ENCODE measurements at places on chromosomes 11 and 22.

- no peak for DNase-seq
These were observed 831 bp upstream of the TMEM135 start for GRCh38 chr11:87036756-87037449.

- DNase-seq, result no peak
These were observed 5.6 kb downstream of the FBXO7 start for GRCh38 chr22:32480238-32480637.

- DNase-seq, result no peak
These were observed 122.4 kb downstream of the WT1 start for GRCh38 chr11:32312865-32313403.

DNA sequence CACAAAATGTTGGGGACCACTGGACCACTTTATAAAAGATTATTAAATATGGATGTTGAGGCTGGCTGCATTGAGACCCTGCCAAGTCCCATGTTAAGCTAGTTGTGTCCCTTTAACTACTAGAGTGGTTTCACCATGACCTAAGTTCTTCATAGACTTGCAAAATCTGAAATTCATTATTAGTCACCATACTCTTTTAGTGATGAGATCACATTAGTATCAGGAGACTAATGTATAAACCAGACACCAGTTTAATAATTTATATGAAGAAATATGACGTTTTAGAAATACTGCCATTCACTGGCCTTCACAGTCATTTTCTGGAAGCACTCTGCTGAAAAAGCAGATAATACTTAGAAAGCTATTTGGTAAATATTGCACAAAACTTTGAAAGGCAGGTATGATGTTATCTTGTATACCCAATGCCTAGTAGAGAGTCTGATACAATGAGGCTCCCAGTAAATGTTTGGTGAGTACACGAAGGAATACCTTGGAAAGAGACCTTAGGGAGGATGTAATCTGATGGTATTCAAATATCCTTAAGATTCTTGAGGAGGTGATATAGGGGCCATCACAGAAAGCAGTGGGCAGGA lies 728.2 kb upstream of the ANO5 start:
- no peak for DNase-seq

DNA sequence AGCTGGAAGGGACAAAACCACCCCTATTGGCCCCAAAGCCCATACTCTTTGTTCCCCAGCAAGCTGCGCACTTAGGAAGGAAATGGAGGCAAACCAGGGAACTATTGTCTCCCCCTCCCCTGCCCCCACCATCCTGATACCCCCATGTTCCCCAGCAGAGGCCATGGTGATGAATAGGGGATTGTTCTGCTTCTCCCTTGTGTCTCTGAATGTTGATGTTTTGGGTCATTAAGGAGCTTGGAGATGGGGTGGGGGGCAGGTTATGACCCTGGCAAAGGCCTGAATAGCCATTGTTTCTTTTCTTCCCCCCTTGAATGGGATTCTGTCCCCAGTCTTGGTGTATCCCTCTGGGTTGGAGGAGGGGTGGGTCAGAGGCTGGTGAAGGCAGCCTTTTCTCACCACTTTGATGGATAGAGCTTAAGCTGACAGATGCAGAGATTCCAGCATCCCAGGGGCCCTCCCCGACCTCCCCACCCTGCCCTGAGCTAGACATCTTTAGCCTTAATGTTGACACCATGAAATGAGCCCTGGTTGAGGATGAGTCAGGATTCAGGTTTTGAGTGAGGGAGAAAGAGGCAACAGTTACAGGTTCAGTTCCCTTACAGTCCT lies 8.3 kb downstream of the DTX4 start:
- DNase-seq, result no peak

DNA sequence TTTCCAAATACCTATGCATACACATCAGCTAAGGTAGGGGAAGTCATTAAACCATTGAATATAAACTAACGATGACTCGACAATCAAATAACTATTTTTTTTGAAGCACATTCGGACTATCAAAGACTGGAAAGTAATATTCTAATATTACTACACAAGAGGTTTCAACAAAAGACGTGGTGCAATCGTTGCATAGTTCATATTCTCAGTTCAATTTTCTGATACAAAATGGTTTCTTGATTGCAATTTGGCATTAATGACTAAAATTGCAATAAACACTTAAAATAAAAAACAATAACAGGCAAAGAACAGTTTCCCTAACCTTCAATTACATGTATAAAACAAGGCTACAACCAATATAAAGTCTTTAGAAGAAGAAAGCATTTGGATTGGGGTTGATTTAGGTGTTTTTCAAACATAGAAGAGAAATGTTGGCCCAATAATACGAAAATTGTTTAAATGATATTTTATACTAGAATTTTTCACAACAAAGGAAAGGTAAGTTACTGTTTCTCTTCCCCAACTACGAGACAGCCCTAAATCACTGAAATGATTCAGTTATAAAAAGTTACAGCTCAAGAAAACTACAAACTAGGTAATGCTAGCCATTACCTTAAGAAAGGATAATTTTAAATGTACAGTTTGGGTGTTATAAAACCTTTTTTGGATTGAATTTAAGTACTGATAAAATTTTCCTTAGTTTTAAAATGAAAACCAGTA lies 17.6 kb downstream of the BLID start:
- no peak for DNase-seq

- DNase-seq, result no peak
These were observed 107.4 kb downstream of the RASSF10 start for GRCh38 chr11:13116491-13116890.

- DNase-seq, result no peak
These were observed 7.4 kb downstream of the SLC25A45 start for GRCh38 chr11:65375012-65375411.

DNA sequence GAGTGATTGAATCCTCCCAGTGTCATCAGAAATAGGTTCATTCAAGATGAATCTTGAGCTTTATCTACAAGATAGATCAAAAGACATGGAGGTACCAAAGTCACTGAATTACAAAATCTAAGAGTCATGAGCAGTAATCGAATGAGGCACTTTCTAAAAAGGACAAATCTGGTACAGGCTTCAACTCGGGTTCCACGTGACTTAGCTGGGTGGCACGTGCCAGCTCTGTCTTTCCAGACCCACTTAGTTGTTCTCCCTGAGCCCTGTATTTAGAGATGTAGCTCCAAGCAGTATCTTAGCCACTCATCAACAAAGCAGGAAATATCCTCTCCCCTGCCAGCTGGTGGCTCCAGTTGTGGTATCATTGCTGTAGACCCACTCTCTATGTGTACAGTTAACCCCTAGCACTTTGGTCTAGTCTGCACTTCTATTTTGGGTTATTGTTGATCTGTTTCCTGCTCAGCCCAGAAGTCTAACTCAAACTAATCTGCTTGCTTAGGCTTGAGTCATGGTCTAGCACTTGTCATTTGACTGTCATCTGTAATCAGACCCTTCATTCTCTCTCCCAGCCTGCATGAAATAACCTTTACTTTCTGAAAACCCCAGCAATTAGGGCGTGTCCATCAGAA lies 528.7 kb downstream of the ETS1 start:
- no peak for DNase-seq

DNA sequence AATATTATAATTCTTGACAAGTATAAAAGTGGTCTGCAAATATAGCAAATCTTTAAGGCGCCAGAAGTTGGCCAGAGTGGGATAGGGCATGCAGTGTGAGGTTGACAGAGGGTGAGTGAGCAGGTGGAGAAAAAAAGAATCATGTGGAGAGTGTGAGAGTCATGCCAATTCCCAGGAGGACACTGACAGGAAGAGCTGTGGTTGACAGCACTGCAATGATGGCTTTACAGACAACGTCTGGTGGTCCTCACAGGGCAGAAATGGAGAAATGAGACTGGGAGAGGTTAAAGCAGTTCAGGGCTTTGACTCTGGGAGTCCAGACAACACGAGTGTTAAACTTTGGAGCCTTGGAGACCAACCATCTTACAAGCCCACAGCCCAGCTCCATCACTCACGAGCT lies 34.9 kb downstream of the SERPIND1 start:
- no peak for DNase-seq

DNA sequence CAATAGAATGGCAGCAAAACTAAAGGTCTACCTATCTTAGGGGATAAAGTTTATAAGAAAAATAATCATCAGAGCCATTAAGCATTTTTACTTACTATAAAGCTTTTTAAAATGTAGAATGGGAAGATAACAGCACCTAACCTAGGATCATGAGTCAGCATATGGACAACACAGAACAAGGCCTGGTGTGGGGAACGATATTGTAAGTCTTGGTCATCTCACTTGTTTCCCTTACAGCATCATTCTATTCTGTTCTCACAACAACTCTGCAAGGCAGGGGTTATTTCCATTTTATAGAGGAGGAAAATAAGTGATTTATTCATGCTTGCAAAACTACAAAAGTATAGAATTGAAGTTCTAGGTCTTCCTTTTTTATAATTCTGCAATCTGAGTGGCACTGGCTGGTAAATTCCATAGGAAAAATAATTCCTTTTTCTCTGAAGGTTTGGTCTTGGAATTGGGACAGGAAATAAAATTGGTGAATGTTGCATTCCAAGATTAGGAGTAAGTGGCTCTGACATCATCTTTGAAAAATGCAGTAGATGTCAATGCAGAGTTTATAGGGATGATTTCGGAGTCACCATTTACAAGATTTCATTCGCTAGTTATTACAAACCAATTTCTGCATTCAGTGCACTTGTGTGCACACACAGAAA lies 423.0 kb downstream of the DYNC2H1 start:
- DNase-seq, result no peak

GRCh38 chr11:125088576-125089455 lies 22.6 kb downstream of the TMEM218 start:
- DNase-seq, result no peak

- no peak for DNase-seq
These were observed 48.4 kb upstream of the POLD3 start for GRCh38 chr11:74543991-74544390.

DNA sequence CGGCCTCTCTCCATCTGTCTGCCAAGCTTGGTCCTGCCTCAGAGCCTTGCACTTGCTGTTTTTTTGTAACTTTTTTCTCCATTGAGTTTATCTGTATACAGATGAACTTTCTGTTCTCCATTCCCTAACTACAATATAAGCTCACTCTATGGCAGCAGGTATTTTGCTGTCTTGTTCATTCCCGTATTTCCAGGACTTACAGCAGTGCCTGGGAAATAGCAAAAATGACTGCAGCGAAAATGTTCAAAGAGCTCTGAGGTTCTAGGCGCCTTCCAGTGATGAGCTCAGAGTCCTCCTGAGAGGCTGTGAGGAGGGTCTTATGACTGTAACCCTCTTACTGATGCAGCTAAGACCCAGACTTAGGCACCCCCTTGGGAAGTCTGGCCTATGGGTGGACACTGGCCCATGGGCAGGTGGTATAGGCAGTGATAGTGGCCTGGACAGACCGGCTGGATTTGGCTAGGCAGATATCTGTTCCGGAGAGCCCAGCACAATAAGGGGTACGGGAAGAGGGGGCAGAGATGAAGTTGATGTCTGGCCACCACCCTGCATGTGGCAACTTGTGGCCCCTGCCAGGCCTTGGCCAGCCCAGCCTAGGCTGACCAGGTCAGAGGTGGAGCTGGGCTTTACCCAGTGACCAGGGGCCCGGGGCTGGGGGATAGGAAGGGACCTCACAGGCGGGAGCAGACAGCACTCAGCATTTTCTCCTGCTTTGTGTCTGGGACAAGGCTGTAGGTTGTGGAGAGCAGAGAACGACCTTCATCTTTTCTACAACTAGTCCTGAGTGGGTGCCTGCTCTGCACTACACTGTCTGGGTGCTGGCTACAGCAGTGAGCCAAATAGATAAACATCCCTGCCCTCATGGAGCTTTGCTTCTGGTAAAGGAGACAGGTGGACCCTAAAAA lies 4.6 kb downstream of the ATF4 start:
- no peak for DNase-seq

GRCh38 chr11:72613977-72614376 lies 60.2 kb downstream of the PDE2A start:
- DNase-seq, result no peak

DNA sequence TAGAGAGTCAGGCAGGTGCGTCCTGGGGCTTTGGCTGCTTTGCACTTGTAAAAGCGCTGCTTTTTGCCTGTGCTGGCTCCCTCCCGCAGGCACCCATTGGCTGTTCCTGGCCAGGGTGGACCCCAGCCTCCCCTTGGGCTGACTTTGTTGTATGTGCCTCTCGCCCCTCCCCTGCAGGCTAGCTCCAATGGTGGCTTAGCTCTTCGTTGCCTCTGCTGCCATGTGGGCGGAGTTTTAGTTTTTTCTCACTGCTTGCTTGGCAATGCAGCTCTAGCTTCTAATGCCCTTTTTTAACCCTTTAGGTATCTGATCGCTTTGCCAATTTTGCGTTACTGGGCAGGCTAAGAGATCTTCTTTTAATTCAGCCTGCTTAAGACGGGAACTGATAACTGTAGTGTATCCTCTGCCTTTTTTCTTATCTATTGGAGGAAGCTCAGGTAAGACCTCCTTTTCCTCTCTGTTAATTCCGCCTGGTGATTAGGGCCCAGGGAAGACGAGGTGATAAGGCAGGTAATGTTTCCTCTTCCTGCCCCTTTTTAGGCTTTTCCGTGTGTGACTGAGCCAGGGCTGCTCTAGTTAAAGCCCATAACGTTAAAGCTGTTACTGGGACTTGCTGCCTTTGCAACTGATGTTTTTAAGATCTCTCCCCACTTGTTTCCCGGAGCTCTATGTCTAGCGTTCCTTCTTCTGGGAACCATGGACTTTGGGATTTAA lies 11.7 kb upstream of the GLYATL1 start:
- DNase-seq, result no peak

GRCh38 chr11:45500451-45500850 lies 165.0 kb downstream of the CHST1 start:
- DNase-seq, result no peak

GRCh38 chr11:128506356-128506755 lies 81.0 kb downstream of the ETS1 start:
- DNase-seq, result no peak

GRCh38 chr11:68439355-68440065 lies 21.0 kb upstream of the PPP6R3 start:
- DNase-seq, result no peak

DNA sequence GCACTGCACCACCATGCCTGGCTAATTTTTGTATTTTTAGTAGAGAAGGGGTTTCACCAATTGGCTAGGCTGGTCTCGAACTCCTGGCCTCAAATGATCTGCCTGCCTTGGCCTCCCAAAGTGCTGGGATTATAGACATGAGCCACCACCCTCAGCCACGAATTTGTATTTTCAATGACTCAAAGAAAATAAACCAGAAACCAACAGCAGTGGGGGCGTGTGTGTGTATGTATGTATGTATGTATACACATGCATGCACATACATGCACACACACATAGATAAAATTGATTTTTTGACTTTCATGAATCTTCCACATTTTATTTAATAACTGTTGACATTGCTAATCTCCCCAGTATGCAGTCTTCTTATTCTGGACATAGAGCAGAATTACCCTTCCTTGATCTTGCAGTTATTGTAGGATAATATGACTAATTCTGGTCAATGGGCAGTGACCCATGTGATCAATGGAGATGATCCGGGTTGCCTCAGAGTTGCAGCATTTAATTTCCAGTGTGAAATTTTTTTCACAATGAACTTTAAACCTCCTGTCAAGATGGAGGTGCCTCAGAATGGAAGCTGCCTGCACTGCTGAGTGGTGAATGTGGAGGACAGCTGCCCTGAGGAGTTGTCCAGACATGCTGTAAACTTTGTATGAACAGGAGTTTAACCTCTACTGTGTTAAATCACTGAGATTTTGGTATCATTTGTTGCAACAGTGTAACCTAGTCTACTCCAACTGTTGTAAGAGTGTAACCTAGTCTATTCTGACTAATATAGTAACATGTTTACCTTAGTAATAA lies 12.8 kb upstream of the PTPN5 start:
- DNase-seq, result no peak

GRCh38 chr11:64092761-64093136 lies 57.0 kb downstream of the FLRT1 start:
- DNase-seq, result no peak
